ENCODE measurements at places on chromosomes 16 and 17.

DNA sequence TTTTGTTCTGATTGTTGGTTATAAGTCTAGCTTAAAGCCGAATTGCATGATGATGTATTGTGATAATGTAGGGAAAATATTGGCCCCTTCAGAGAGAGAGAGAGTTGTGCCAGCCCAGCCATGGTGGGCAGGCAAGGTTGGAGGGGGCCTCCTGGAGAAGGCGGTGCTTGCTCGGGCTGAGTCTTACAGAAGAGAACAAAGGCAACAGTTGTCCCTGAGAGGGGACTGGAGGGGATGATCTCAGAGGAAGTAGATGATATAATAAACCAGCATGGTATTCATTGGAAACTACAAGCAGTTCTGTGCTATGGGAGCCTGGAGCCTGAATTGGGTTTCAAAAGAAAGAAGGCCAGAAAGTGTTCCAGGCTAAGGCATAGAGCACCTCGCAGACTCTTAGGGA, 173.8 kb downstream of the RPTOR start:
- no peak for DNase-seq

GRCh38 chr16:28524681-28525171, 14.0 kb downstream of the NUPR1 start:
- no peak for DNase-seq

DNA sequence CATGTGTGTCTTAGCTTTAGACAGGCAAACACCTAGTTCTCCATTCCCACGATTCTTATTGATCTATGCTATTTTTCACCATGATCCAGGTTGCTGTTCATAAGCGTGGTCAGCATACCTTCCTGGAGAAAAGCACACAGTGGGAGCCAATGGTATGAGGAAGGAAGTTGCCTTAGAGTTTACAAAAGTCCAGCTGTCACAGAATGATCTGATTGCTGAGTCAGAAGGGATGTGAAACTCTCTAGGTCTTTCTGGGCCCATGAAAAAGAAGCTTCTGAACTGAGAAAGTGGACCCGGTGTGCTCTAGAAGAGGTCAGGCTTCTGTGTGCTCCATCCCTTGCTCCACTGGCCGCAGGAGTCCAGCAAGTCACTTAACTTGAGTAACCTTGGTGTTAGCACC, 71.0 kb upstream of the CCL1 start:
- DNase-seq, result no peak

DNA sequence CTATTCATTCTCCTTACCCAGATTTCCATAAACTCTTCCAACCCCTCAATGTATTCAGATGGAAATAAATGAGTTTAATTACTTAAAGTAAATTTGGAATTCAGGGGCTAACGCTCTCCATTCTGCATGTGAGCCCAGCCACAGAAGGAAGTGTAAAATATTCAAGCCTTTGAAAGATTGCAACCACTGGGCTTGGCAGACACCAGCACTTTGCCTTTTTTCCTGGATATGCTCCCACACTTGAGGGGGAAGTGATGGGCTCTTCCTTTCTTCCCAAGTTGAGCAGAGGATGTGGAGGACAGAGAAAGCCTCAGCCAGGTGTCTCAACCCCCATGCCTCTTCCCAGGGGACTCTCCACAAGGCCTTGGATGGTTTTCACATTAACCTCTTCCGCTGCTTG, 825.1 kb upstream of the EEF2KMT start:
- no peak for DNase-seq

- no peak for DNase-seq
These were observed 21.1 kb upstream of the NSMCE1 start for GRCh38 chr16:27289669-27290068.

DNA sequence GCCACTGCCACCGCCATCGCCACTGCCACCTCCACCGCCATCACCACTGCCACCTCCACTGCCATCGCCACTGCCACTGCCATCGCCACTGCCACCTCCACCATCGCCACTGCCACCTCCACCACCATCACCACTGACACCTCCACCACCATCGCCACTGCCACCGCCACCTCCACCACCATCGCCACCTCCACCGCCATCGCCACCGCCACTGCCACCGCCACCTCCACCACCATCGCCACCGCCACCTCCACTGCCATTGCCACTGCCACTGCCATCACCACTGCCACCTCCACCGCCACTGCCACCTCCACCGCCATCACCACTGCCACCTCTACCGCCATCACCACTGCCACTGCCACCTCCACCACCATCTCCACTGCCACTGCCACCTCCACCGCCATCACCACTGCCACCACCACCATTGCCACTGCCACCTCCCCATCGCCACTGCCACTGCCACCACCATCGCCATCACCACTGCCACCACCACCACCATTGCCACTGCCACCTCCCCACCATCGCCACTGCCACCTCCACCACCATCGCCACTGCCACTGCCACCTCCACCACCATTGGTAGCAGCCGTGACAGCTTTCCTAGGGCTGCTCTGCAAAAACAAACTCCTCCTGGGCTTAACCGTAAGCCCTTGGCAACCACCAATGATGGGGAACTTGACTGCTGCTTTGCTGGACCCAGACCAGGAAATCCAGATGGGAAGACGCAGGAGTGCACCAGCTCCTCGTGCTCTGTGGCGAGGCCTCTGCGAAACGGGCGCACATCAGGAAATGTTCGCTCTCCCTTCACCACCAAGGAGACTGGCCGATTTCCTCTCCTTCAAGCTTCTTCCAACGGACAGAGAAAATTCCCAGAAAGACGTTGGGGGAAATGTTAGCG, 147.2 kb downstream of the RBFOX3 start:
- DNase-seq, result no peak

DNA sequence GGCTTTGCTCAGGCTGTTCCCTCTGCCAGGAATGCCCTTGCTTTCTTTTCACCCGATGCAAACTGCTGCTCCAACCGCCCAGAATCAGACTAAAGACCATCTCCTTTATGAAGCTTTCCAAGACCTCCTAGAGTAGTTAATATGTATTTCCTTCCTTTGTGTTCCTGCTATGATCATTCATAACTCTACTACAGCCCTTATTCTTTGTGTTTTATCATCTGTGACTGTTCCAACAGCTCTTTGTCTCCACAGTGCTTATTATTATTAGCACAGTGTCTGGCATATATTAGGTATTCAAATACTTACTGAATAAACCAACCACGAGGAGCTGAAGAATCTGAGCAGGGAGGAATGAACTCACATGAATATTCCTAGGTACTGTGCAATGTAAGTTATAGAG, 7.6 kb downstream of the PSME3IP1 start:
- DNase-seq, result no peak

DNA sequence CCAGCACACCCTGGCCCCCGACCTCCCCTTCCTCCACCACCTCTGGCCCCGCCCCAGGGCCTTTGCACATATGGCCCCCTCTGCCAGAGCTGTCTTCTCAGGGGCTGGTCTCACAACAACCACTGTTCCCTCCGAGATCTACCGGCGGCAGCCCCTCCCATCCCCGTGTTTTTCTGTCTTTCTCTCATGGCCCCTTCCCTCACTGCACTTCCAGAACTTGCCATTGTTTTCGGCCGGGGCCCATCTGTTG, 30.2 kb downstream of the ZFPM1 start:
- DNase-seq, result no peak

DNA sequence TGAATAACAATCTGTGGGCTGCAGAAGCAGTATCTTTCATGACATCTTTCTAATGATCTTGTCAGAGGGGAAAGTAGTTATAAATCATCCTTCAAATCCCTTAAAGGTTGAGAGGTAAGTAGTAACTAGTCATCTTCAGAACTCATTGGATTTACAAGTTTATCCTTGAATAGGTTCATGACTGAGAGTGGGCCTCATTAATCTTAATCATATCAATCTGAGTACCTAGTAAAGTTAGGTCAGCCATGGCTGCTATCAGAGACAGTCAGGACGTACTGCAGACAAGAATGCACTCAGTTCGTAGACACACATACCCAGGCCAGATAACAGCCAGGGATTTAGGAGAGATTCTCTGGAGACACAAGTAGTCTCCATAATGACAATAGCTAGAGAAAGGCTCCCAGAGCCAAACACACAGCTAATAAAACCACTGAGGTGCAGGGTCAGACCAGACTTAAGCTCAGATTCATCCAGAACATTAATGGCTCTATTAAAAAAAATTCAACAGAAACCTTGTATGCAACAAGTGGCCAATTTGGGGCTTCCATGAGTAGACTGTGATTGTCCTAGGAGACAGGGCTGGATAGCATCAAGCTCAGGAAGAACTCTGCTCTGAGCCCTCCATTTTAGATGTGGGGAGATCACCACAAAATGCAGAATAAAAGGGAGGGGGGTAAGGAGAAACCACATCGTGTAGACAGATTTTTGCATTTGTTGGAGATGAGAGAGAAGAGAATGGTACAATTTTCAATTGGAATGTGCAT, 65.8 kb downstream of the TBX4 start:
- no peak for DNase-seq

DNA sequence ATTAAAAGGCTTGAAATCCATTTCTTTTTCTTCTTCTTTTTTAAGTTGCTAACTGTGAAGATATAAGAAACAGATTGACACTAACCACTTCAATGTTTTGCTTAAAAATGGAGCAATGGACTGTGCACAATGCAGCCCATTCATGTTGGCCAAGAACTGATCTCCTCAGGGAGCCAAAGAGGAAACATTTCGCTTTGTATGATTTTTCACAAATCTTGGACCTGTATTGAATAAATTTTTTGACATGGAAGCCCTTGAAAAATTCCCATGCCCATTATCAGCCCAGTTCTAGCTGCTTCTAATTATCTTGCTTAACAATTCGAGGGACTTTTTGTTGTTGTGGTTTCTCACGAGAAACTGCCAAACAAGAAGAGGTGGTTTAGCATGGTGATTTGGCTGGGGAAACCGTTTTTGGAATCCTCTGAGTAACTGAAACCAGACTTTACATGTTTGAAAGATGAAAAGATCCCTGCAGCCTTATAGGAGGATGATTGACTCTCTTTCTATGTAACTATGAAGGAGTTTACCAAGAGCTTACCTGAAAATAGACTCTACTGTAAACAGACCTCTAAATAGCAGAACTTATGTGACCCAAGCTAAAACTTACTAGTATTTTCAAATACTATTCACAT, 1389.4 kb upstream of the GOT2 start:
- DNase-seq, result no peak

DNA sequence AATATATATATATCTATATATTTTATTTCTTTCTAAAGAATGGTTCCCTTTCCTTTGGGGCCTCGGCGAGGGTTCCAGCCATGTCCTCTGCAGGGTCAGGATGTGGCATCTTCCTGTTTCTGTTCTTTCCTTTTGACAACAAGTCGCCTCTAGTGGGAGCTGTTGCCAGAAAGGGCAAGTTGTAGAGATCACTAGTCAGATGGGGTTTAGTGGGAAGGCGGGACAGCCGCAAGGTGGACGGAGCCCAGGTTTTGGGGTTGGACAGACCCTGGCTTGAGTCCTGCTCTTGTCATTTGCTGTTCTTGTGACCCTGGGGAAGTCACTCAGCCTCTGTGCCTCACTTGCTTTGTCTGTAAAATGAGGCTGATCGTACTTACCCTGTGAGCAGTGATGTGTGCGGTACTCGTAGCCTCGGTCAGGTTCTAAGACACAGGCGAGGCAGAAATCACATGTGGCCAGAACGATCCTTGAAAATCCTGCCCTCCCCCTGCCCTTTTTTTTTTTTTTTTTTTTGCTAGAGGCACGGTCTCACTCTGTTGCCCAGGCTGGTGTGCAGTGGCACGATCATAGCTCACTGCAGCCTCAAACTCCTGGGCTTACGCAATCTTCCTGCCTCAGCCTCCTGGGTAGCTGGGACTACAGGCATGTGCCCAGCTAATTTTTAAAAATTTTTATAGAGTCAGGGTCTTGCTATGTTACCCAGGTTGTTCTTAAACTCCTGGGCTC, 80.1 kb downstream of the ABCC6 start:
- DNase-seq, result no peak
